DMS53 (cell line): ENCODE measurements at places on chromosomes 3 and 15.

DNA sequence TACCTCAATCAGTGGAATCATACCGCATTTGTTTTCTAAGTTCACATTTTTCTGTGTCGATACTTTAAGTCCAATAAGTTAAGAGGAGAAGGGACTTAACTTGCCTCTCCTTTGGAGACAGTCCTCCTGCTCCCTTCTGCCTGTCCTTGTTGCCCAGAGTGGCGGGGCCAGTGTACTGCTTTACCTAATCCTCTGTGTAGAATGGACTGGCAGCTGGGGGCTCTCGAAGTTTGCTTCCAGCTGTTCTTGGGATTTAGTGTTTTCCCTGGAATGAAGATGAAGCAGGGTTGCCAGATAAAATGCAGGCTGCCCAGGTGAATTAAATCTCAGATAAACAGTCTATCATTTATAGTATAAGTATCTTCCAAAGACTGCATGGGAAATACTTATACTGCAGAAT, 287.6 kb upstream of the C2CD4B start:
- DNase-seq: no peak

- DNase-seq: no peak
Observed at GRCh38 chr3:25273582-25274171, 154.4 kb upstream of the RARB start.

DNA sequence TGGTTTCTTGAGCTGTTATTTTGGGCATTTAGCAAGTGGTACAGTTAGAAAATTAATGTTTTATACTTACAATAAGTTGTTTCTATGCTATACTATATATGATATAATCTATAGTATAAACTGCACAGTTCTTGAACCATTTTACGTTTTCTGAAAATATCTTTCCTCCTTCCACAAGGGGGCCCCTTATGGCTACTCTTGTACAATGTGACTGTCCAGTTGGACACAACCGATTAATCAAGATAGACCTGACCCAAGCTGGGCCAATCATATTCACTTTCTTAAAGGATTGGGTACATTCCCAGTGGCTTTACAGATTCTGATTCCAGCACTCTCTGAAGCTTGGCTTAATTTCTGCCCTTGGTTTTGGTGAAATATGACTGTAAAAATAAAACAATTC, 953.4 kb downstream of the AGBL1 start:
- peak; percentile 1 for DNase-seq

DNA sequence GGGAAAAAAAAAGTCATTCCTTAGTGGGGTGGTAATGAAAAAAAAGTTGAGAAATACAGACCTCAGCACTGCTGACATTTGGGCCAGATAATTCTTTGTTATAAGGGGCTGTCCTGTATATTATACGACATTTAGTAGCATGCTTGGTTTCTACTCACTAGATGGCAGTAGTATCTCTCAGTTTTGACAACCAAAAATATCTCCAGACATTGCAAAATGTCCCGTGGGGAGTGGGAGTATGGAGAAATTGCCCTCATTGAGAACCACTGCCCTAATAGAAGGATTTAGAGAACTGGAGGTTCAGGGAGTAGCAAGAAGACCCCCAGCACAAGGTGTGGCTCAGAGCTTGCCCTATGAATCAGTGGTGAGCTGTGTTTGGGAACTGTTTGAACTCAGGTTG, 28.6 kb upstream of the TEX264 start:
- no peak for DNase-seq

DNA sequence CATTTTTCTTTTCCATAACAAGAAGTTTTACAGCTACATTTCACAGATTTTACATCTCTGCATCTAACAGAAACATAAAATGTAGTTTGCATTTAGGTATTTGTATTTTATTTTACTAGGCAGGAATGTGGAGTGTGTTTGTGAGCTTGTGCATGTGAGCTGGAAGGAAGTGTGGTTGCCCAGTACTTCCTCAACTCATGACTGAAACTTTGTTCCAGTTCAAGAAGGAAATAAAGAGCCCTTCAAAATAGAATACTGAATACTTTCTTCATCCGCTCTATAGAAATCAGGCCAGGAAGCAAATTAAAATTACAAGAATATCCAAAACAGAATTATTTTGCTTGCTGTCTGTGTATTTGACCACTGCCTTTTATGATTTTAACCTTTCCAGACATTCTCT, 81.3 kb downstream of the CHL1 start:
- peak; percentile 7 for DNase-seq

GRCh38 chr3:34111361-34111760, 312.9 kb downstream of the PDCD6IP start:
- no peak for DNase-seq

DNA sequence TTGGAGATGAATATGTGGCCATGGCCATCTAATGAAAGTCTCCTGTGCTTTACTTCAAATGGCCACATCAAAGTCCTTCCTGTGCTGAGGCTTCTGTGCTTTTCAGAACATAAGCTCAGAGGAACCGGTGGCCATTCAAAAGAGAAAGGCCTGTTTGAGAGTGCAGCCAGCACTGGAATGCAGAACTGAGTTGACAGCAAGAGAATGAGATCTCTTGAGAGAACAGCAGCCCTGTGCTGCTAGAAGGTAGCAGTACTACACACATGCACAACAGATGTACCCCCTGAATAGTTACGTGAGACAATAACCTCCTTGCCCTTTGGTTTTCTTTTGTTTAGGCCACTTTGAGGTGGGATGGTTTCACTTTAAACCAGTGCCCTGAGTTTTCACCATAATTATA, 292.5 kb downstream of the PTPRG start:
- DNase-seq: no peak

- DNase-seq: no peak
Observed at GRCh38 chr3:73465926-73466325, 158.8 kb downstream of the PDZRN3 start.

GRCh38 chr3:17579289-17580031, 163.0 kb downstream of the TBC1D5 start:
- DNase-seq: no peak

- no peak for DNase-seq
Observed at GRCh38 chr15:91219206-91219605, 119.1 kb downstream of the SV2B start.

- DNase-seq: no peak
Observed at GRCh38 chr3:18385706-18386105, 39.4 kb downstream of the SATB1 start.

GRCh38 chr3:71521940-71522876, 61.3 kb downstream of the FOXP1 start:
- DNase-seq: no peak

DNA sequence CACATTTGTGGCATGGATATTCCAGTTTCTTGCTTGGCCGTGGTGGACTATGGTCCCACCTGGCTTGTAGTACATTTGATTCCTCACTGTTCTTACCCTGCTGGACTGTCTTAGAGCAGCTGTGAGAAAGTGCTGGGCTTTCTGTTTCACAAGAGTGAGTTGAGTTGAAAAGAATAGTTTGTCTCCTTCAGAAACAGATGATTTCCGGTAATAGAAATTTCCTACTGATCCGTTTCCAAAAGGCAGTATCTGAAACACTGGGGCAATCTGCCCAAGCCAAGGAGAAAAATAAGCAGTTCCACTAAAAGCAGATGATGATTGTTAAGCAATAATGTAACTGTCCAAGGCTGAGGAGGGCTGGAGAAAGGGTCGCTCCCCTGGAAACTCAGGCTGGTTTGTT, 96.0 kb downstream of the SUCLG2 start:
- DNase-seq: no peak

DNA sequence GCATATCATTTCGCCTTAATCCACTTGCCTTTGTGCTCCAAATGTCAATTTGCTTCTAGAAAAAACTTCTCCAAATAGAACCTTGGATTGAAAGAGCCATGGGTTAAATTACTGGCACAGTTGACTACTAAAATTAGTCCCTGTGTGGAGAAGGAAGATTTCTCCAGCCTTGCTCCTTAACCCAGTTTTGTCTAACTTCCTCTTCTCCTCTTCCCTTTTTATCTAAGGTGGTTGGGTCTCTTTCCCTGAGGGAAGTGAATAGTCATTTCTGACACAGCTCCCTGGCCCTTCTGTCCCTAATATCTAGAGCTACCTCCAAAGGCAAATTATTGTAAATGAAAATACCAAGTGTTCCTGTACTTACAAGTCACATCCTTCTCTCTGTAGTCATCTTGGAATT, 527.9 kb upstream of the TBL1XR1 start:
- DNase-seq: no peak

DNA sequence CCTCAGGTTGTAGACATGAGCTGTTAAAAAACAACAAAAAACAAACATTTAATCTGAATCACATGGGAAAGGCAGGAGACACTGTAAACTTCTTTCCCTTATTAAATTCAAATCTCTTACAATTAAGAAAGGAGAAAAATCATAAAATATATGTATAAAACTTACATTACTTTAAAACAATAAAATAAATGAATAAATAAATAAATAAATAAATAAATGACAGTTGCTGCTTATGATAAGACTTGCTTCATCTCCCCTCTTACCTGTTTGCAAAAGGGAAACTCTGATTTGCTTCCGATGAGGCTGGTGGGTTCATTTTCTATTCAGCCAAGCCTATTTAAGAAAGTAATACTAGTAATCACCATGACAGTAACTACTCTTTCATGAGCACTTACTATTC, 353.4 kb upstream of the TBL1XR1 start:
- no peak for DNase-seq

DNA sequence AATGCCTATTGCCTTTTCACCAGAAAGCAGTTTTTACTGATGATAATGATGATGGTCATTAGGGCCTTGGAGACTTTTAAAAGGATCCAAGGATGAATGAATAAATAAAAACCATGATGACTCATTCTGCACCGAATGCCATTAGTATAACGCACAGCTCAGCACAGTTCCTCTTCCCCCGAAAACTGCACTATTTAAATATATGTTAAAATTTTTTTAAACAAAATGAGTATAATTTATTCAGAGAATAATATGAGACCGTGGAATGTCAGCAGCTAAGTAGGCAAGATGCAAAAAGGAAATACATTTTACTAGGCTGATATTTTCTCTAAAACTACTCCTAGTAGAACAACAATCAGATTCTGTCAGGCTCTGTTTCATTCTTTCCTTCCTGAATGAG, 83.4 kb upstream of the NANOGP8 start:
- no peak for DNase-seq

- no peak for DNase-seq
Observed at GRCh38 chr15:100769975-100770340, 109.7 kb upstream of the ALDH1A3 start.

- no peak for DNase-seq
Observed at GRCh38 chr3:5429517-5429890, 242.0 kb downstream of the EDEM1 start.

DNA sequence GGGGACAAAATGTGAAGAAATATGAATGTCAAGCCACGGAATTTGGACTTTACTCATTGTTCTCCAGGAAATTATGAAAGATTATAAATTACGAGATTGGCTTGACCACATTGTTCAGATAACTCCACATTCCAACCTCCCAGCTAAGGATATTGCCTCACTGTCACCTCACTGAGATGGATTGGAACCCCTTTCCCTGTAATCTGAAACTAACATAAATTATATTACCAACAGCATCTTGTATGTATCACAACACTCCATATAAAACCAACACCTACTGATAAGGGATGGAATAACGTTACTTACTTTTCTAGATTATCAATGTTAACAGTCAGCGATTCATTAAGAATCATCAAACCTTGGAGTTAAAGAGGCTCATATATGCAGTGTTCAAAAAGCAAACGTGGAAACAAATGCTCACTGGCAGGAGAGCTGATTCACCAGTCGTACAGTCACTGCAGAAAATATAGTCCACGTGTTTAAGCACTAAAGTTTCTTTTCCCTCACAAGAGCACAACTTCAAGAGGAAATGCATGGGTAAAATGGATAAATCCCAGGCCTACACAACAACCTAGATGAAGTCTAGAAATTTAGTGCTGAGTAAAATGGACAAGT, 451.5 kb downstream of the FGF12 start:
- no peak for DNase-seq

DNA sequence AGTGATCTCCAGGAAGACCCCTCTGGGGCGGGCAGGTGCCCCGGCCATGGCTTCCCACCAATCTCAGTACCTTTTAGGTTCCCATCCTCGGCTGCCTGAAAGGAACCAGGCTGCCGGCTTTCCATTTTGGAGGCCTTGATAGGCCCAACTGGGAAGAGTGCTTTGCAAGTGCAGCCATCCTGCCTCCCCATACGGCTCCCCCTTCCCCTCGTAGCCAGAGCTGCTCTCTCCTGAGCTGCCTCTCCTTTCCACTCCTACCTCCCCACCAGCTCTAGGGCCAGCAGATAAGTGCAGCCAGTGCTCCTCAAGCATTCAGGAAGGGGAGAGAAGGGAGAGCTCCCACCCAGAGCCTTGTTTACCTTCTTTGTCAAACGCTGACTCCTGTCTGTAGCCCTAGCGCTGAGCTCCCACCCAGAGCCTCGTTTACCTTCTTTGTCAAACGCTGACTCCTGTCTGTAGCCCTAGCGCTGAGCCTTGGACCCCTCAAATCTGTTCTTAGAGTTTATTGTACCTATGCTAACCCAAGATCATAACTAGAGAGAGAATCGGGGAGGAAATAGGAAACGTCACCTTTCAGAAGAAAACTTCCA, 133.0 kb downstream of the LRRK1 start:
- no peak for DNase-seq

DNA sequence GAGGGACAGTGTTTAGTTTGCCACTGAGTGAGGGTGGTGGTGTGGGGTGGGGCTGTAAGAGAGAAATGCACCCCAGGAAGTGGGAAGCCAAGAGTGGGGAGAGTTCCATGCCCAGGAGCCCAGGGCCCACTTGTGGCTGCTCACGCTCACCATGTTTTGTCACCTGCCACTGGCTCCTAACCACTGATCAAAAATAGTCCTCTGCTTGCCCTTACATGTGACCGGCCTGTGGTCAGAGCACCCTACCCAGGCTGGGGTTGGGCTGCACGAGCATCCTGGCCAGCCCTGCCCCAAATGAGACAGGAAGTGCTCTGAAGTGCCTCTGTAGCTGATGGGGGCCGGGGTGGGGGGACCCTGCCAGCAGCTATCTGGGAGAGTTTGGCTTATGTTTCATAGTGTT, 216.3 kb downstream of the RPLP1 start:
- no peak for DNase-seq

DNA sequence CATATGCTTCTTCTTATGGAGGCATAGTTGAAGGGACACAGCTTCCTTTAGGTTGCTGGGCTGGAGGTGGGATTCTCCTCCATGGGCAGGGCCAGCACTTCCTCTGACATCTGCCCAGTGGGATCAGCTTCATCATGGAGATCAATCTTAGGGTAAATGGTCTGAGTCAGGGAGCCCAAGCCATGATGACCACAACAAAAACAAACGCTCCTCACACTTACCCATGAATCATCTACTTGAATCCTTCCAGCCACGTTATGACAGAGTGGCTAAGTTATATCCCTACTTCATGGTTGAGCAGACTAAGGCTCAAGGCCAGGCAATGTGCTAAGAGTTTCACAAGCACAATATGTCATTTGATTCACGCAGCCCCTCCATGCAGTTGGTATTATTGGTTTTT, 87.2 kb upstream of the NMNAT3 start:
- peak; percentile 35 for DNase-seq

- DNase-seq: no peak
Observed at GRCh38 chr3:109325109-109325508, 8.8 kb upstream of the DPPA2 start.

- DNase-seq: no peak
Observed at GRCh38 chr3:46468753-46469600, 4.3 kb upstream of the LTF start.
